Mesenchymal stem cell (in vitro differentiated cells and primary cell): ENCODE measurements at places on chromosomes 4 and X.
A peak's percentile ranks its signal among the peaks of the same experiment; 100 is the strongest.

- DNase-seq = no peak
Observed at GRCh38 chr4:185429660-185430059, 3.9 kb upstream of the UFSP2 start.

DNA sequence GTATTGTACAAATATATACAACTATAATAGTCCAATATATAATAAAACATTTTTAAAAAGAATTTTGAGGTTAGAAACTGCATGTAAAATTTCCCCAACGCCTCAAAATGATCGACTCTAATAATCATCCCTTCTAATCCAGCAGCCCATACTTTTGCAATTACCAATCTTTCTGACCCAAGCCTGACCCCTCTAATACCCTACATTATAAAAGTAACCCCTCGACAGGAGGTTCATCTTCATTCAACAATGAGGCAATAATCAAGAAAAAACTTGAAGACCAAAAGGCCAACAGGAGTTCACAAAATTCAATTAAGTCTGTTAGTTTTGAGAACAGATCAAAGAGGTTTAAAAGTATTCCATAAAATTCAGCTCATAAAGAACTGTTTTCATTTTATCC is 393.5 kb downstream of the GPM6A start:
- DNase-seq = no peak

DNA sequence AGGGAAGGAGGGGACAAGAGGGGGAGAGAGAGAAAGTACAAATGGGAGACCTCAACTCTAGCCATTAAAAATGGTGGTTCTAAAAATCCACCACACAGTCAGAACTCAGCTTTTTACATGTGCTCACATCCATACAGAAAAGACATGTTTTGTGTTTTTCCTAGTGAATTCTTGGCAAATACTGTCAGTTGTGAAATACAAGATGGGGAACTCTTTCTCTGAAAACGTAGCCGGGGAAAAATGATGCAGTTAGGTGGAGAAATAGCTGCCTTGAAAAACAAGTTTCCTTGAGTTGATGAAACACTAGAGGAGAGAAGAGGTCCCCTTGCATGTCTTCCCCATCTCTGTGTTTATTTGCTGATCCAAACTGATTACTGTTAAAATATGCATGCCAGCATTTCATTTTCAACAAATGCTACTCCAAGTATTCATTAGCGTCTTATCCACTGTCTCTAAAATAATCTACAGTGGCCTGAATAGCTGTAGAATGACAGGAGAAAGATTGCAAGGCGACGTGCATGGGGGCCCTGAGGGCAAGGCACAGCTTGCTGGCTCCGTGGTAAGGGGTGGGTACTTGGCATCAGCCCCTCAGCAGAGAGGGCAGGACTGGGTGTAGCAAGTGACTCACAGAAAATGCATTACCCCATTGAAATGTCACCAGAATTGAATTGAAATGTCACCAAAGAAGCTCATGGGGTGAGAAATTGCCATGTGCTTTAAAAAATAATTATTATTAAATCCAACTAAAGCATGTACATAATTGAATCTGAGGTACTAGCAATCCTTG is 48.1 kb upstream of the TBL1X start:
- peak; percentile 24 for DNase-seq

GRCh38 chr4:150874338-150875226 is 140.5 kb downstream of the LRBA start:
- DNase-seq = no peak

DNA sequence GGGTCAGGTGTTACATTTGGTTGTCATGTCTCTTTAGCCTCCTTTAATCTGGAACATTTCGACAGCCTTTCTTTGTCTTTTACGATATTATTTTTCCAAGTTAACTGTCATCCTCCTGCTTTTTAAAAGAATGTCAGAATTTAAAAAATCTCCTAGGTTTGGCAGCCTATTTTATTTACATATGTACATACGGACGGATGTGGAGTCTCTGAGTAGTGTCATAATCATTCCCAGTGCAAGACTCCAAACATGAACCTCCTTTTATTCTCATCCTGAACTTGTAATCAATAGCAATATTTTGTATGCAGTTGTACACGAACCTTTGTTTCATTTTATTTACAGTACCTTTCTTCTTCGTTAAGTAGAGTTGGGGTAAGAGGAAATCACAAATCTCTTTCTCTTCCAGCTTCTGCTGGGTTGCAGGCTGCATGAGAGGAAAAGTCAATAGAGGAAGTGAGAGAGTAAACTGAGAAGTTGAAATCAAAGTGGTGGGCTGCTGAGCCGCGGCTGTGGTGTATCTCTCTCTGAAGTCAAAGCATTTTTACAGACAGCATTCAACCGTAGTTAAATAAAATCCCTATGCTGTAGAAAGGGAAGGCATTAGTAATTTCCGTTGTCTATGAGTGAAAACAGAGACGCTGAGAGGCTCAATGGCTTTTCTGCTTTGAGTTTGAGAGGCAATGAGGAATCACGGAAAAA is 53.9 kb upstream of the RPS6KA3 start:
- no peak for DNase-seq

DNA sequence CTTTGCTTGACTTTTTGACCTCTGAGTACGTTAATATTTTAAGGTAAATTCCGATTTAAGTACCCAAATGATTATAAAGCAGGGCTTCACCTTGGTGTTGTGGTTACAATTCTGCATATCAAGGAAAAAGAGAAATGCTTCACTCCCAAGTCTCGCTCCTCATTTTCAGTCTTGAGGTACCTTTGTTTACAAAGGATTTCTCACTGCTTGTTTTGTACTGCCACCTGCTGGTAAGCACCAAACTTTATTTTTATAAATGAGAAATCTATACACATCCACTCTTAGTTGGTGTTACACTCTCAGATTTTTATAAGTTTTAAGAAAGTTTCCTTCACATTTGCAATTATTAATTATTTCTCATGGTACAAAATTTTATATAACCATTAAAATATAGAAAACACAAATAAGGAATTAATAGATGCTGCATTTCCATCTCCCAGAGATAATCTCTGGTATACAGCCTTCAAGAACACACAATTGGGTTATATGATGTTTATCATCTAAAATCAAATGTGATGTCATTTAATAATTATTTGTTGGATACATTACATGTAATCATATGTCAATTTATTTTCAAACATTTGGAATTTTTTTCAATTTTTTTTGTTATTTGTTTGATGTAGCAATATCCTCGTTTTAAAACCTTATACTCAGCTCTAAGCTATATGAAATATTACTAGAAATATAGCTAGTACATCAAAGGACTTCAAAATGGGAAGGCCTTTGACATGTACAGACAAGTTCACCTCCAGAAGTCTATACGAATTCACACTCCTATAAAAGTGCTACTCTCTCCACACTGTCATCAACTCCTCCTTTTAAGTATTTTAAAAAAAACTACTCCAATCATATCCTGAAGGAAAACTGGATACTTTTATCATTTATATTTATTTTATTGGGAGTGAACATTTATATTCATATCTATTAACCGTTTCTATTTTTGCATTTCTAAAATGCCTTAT is 179.9 kb downstream of the KCNIP4 start:
- peak; percentile 66 for DNase-seq

- no peak for DNase-seq
Observed at GRCh38 chrX:19193565-19193964, 71.3 kb upstream of the ADGRG2 start.

DNA sequence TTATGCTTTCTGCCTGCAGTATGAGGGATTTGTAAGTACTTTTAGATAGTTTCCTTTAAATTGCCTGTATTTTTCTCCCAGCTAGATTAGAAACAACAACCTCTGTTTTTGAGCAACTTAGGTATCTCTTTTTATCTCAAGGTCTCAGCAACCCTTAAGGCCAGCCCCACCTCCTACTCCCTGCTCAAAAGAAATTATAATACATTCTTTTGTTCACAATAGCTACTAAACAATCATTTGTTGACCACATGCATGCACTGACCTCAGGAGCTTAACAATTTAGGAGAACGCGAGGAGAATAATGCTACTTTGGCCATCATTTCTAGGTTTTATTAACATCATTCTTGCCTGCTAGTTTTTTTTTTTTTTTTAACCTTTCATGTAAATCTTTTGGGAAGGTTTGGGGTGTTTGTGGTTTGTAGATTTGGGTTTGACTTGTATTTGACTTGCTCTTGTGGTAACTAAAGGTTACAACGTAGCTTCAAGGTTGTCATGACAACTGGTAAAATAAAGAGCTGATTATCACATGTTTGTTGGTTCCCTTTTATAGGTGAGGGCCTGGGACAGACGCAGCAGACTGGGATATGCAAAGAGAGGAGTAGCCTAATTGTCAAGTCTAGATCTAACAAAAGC is 145.4 kb upstream of the PLAC1 start:
- DNase-seq = no peak

DNA sequence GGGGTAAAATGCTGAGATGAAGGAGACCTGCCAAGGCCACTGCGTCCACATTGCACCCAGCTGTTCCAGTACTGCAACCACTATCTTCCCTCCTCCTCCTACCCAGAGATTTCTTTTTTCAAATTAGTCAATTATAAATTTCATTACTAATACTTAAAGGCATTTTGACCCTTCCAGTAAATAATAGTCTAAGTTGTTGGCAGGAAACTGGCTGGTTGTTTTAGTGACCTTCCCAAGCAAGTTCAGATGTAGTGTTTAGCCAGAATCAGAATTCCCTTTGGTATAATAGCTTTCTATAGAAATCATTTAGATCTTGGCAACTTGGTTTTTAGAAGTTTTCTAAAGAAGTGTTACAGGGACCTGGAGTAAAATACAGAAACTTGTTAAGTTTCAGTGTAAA is 66.0 kb downstream of the AASDH start:
- no peak for DNase-seq

GRCh38 chr4:57080781-57081650 is 29.2 kb downstream of the IGFBP7 start:
- peak; percentile 98 for DNase-seq

- DNase-seq = no peak
Observed at GRCh38 chrX:149831473-149831872, 49.5 kb upstream of the MAGEA8 start.

GRCh38 chrX:69148946-69149345 is 16.3 kb downstream of the PJA1 start:
- DNase-seq = no peak

GRCh38 chr4:177484613-177485021 is 42.4 kb upstream of the AGA start:
- DNase-seq = peak; percentile 82

DNA sequence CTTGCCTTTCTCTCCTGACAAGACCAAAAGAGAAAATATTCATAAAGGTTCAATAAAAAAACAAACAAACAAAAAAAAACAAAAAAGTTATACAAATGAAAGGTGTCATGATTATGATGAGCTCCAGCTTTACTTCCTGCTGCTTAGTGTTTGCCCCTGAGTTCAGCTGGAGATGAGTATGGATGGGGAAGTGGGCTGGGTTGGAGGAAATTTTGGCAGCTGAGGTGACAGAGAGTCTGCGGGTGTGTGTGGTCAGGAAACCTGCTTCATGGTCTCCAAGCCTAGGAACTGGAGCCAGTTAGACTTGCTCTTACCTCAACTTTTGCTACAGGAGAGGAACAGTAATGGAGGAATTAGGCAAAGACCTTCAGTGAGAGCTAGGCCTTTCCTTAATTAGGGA is 4.3 kb upstream of the CYSLTR1 start:
- DNase-seq = no peak

GRCh38 chr4:140861359-140862176 is 105.4 kb upstream of the TBC1D9 start:
- DNase-seq = peak; percentile 83

DNA sequence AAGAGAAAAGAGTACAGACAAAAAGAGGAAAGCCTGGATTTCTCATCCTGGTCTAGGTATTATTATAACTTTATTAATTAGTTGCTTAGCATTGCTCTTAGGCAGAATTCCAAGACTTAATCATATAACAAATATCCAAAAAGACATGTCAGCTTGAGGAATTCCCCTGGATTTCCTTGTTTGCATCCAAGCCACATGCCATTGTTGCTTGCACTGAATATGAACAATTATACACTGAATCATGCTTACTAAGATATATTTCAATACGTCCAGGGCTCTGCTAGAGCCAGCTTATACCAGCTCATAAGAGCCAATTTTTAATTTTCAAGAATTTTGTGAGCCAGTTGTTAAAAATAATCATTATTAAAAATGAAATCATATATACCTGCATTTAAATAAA is 5.5 kb upstream of the TLR10 start:
- DNase-seq = no peak

GRCh38 chrX:154465601-154466000 is 7.5 kb downstream of the PLXNA3 start:
- no peak for DNase-seq

DNA sequence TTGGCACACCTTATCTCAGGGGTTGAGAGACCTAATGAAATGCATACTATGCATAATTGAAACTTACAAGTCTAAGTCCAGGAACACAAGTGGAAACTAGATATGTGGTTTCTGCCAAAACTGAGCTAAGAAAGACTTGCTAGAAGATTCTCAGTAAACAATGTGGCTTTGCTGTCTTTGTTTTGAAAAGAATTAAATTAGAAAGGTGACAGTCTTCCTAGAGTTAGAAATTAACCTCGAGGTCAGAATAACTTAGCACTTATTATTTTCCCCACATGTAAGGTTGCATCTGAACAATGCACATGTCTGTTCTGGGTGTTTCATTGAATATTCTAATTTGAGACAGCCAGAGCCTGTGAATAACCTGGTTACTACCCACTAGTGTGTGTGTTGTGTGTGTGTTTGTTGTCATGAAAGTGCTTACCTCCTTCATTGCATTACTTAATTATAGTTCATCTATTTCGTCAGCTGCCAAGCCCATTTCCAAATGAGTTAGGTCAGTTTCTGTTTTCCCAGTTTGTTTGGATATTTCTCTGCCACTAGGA is 1.5 kb downstream of the EREG start:
- peak; percentile 41 for DNase-seq

GRCh38 chr4:57404483-57404882 is 294.3 kb upstream of the IGFBP7 start:
- DNase-seq = no peak

- DNase-seq = peak; percentile 72
Observed at GRCh38 chr4:21726255-21726815, 222.2 kb downstream of the KCNIP4 start.

DNA sequence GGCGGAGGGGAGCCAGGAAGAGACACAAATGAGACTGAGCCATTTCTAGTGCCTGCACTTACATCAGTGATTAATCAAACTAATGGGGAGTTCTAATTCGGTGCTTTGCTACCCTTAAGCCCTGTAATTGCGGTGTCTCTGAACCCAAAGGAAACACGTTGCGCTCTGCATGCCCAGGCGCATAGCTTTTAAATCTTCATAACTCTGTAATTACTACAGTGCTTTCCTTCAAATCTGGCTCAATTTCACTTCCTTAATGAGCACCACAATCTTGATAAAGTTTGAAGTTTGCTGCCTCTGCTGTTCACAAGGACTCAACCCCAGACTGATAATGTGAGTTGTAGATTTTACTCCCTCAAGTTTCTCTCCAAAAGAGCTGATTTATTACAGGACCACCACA is 5.7 kb upstream of the NHS start:
- DNase-seq = no peak

GRCh38 chr4:93617606-93618005 is 210.9 kb upstream of the ATOH1 start:
- no peak for DNase-seq
